Astrocyte (in vitro differentiated cells and primary cell): ENCODE measurements at places on chromosomes 3 and 15.

- no peak for DNase-seq
Measured at GRCh38 chr15:74007820-74008371, 13.4 kb downstream of the PML start.

GRCh38 chr3:183156266-183156665 lies 6.3 kb downstream of the LAMP3 start:
- no peak for DNase-seq

- peak; percentile 87 for DNase-seq
Measured at GRCh38 chr3:55128225-55128823, 200.5 kb upstream of the LRTM1 start.

GRCh38 chr3:195908694-195909581 lies 587 bp upstream of the TNK2 start:
- no peak for DNase-seq

DNA sequence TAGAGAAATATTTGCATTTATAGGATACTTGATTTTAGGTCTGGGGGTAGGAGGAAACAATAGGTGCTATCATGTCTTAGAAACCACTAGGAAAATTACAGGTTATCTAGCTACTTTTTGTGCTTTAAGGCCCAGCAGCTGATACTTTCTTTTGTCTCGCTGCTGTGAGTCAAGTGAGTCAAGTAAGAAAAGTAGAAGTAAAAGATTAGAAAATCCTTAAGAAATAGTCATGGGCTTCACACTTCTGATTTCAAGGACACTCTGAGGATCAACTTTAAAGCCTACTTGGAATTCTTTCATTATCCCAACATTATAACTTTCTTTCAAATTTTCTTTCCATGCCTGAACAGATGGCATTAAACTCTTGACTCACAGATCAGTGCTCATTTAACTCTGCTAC lies 95.2 kb upstream of the RBMS3 start:
- no peak for DNase-seq

DNA sequence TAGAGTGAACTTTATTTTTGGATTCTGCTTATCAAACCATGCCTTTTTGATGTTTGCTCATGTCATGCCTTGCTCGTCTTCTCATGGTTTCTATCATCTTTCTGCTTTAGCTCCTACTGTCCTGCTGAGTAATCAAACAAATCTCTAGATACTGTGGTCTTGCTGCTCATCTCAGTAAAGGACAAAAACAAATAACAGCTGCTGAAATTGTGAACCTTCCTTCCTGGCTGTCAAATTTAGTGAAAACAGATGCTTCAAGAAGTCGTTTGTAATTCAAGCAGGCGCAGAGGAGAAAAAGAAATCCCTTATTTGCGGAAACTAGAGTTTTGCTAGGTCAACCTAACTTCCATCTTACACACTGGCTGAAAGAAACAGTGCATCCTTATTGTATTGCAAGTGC lies 616.1 kb upstream of the ALCAM start:
- DNase-seq, result no peak

DNA sequence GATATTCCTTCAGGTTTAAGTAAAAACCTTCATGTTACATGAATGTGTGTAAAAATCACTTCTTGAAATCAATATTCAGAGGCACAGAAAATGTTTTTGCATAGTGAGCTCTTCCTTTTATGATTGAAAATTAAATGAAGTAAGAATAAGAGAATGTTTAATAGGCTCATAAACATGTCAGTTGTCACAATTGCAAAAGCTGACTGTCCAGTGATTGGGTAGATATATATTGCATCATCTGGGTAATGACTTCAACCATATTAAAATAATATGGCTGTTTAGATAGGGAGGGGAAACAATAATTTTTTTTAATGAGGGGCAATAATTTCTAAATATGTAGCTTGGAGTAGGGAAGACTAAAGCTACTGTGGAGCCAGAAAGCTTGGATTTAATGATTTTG lies 529.8 kb upstream of the GOLIM4 start:
- no peak for DNase-seq

- DNase-seq, result no peak
Measured at GRCh38 chr3:195839260-195840010, 27.7 kb upstream of the MUC4 start.

DNA sequence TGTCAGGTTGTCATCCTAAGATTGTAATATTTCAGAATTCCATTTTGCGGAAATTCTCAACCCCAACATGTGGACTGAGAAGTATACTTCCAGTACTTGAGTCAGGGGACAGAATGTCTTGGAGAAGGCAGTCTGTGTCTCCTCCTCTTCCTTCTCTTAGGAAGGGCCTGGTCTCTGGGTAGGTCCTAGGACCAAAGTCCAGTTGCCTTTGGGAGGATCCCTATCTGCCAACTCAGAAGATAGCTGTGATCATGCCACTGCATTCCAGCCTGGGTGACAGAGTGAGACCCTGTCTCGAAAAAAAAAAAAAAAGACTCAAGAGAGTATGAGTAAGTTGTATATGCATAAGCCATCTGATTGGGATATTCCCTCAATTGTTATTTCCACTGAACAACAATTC lies 23.9 kb upstream of the FAM3D start:
- DNase-seq, result no peak

GRCh38 chr15:101461097-101461496 lies 28.4 kb downstream of the PCSK6 start:
- DNase-seq, result no peak

DNA sequence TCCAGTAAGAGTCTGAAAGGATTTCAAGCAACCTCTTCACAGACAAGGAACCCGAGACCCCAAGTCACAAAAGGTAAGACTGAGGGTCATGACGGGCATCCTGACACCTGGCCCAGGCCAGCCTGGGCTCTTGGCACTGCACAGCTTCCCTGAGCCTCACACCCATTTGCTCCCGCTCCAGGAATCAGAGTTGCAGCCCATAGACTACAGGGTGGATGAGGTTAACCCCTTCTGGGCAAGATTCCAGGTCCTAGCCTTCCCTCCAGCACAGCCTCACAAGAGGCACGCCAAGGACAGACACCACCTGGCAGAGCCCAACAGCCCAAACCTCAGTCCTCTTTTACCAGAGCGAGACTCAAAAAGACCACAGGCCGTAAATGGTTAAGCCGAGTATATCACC lies 36.2 kb downstream of the RBPMS2 start:
- DNase-seq, result no peak

DNA sequence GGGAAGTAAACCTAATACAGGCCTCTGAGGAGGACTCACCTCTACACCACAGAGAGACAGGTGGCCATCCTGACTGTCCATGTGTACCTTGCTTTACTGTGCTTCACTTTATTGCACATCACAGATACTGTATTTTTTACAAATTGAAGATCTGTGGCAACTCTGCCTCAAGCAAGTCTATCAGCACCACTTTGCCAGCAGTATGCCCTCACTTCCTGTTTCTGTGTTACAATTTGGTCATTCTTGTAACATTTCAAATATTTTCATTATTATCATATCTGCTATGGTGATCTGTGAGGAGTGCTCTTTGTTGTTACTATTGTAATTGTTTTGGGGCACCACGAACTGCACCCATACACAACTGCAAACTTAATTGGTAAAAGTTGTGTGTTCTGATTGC lies 78.0 kb downstream of the BBX start:
- no peak for DNase-seq
